ENCODE measurements at places on chromosomes 13 and 19. TPM values are rescaled to one million over a fixed set of nuclear protein-coding genes. Genes with fewer than 3 reads are reported as not detected.

BST2 gene
- total RNA-seq, result 0.18 TPM

TEKTIP1 gene
- not detected for total RNA-seq

RNF113B gene
- total RNA-seq, result not detected

C5AR1 gene
- total RNA-seq, result not detected

OLFM4 gene
- total RNA-seq, result not detected

DHDH gene
- 0.28 TPM for total RNA-seq

CLDND2 gene
- not detected for total RNA-seq

GPR12 gene
- total RNA-seq, result not detected

SPACA6 gene
- 1.7 TPM for total RNA-seq

CRX gene
- total RNA-seq, result not detected

ACP7 gene
- not detected for total RNA-seq

DACT3 gene
- total RNA-seq, result 1.6 TPM

ZNF559 gene
- total RNA-seq, result 9.4 TPM

LRRC63 gene
- not detected for total RNA-seq

IQCN gene
- 0.18 TPM for total RNA-seq

MISP3 gene
- total RNA-seq, result under 0.01 TPM

ZNF555 gene
- 6.4 TPM for total RNA-seq

APLP1 gene
- total RNA-seq, result 4.7 TPM

SPINT2 gene
- 0.28 TPM for total RNA-seq

LRG1 gene
- total RNA-seq, result not detected

YJU2 gene
- 15.6 TPM for total RNA-seq

SLC46A3 gene
- total RNA-seq, result 0.54 TPM

FGF22 gene
- not detected for total RNA-seq

B3GNT8 gene
- total RNA-seq, result under 0.01 TPM

EPS8L1 gene
- 0.90 TPM for total RNA-seq

KLK2 gene
- not detected for total RNA-seq

PNMA8B gene
- total RNA-seq, result under 0.01 TPM

Data from IMR-90 (cell line).